HepG2 (cell line): ENCODE measurements at places on chromosomes 5 and 9. TPM values are rescaled to one million over a fixed set of nuclear protein-coding genes. Genes with fewer than 3 reads are reported as not detected.

FCHO2 gene
- total RNA-seq, result 11.6 and 12.7 TPM in 2 replicates

ADRA1B gene
- not detected in 2 replicates for total RNA-seq

IL13 gene
- not detected in 2 replicates for total RNA-seq

SPINK1 gene
- 12.1 and 14.7 TPM in 2 replicates for total RNA-seq

PPP3R2 gene
- not detected in 2 replicates for total RNA-seq

GLRA1 gene
- total RNA-seq, result not detected in 2 replicates

PCDHA2 gene
- not detected in 2 replicates for total RNA-seq

PCDHGA7 gene
- 0.17 and 0.31 TPM in 2 replicates for total RNA-seq

PHF24 gene
- total RNA-seq, result not detected in 2 replicates

TRIO gene
- 40.1 and 45.2 TPM in 2 replicates for total RNA-seq

SETD9 gene
- total RNA-seq, result 14.6 and 17.8 TPM in 2 replicates

C1QTNF2 gene
- total RNA-seq, result not detected in 2 replicates

CCDC183 gene
- total RNA-seq, result 3.0 and 5.0 TPM in 2 replicates

CCDC192 gene
- not detected in 2 replicates for total RNA-seq

DOCK8 gene
- total RNA-seq, result 0.38 and 0.63 TPM in 2 replicates

CDC26 gene
- total RNA-seq, result 57.9 and 66.0 TPM in 2 replicates

CTXN3 gene
- total RNA-seq, result not detected in 2 replicates

NEURL1B gene
- total RNA-seq, result 0.09 and 0.11 TPM in 2 replicates

PDZD2 gene
- total RNA-seq, result not detected in 2 replicates

BAAT gene
- total RNA-seq, result 0.71 and 1.0 TPM in 2 replicates

CYFIP2 gene
- total RNA-seq, result 30.3 and 40.2 TPM in 2 replicates

SPATA31A3 gene
- not detected in 2 replicates for total RNA-seq

C5orf63 gene
- 8.8 and 9.1 TPM in 2 replicates for total RNA-seq

ALDH1A1 gene
- total RNA-seq, result 439 and 686 TPM in 2 replicates

SPINK4 gene
- total RNA-seq, result 0.53 and 0.98 TPM in 2 replicates

OGN gene
- not detected in 2 replicates for total RNA-seq

DMAC1 gene
- total RNA-seq, result 72.9 and 98.5 TPM in 2 replicates

CA9 gene
- 0.13 TPM in 1 of 2 replicates, not detected in the other for total RNA-seq

RFESD gene
- 1.2 and 2.2 TPM in 2 replicates for total RNA-seq

IFNB1 gene
- not detected in 2 replicates for total RNA-seq

LEAP2 gene
- 19.8 and 23.9 TPM in 2 replicates for total RNA-seq

PGM5 gene
- not detected in 2 replicates for total RNA-seq

SEC61B gene
- 368 and 479 TPM in 2 replicates for total RNA-seq

FAM114A2 gene
- 11.4 and 17.4 TPM in 2 replicates for total RNA-seq

PTPN3 gene
- total RNA-seq, result 5.6 and 7.9 TPM in 2 replicates

FBP1 gene
- 0.28 and 0.29 TPM in 2 replicates for total RNA-seq

ANKRD18B gene
- total RNA-seq, result 1.2 and 1.4 TPM in 2 replicates

CARD9 gene
- 3.6 and 7.4 TPM in 2 replicates for total RNA-seq

GGTA1 gene
- total RNA-seq, result not detected in 2 replicates

CCNJL gene
- 1.1 and 1.6 TPM in 2 replicates for total RNA-seq

CSF2 gene
- not detected in 2 replicates for total RNA-seq

PLCXD3 gene
- total RNA-seq, result 0.03 TPM in 1 of 2 replicates, not detected in the other

KIAA1191 gene
- total RNA-seq, result 63.6 and 81.6 TPM in 2 replicates

ZNG1C gene
- 70.3 and 72.8 TPM in 2 replicates for total RNA-seq

TCF7 gene
- total RNA-seq, result 6.8 and 7.9 TPM in 2 replicates

GBA2 gene
- total RNA-seq, result 24.4 and 37.5 TPM in 2 replicates

PCDHGA1 gene
- 0.04 and 0.31 TPM in 2 replicates for total RNA-seq
